ENCODE measurements at places on chromosomes 16 and 17. TPM values are rescaled to one million over a fixed set of nuclear protein-coding genes. Genes with fewer than 3 reads are reported as not detected.

Gene MYCBPAP
- 1.3 TPM for total RNA-seq

GRCh38 chr16:58027161-58027915, 1.8 kb downstream of the MMP15 start:
- DNase-seq: no peak

DNA sequence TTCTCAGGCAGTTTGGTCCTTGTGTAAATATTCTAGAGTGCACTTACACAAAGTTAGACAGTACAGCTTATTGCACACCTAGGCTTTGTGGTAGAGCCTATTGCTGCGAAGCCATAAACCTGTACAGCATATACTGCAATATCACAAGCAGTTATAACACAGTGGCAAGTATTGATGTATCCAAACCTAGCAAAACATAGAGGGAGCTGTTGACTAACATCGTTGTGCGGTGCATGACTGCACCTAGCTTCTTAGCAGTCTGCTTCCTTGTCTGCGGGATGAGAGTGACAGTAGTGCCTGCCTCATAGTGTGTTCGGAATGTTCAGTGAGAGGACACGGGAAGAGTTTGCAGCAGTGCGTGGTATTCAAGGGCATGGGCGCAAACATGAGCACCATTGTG, 78.9 kb downstream of the MPRIP start:
- no peak for DNase-seq

- DNase-seq: no peak
Observed at GRCh38 chr17:77564278-77564920, 394.1 kb upstream of the TNRC6C start.

GRCh38 chr16:2471653-2472487, 773 bp downstream of the NTN3 start:
- DNase-seq: no peak

DNA sequence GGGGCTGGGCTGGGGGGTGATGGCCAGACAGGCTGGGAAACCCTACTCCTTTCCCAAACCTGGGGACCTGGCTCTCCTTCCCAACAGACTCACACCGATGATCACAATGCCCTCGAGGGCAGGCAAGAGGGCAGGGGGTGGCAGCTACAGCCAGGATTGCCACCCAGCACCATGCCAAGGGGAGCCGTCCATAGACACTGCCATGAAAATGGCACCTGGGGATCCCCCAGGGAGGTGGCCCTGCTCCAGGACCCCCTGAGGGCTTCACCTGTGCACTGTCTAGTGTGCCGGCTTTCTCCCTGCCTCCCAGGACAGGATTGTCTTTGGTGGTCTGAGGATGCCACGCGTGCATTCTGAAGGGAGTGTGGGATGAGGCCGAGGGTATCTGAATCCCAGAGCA, 24.6 kb downstream of the RPH3AL start:
- no peak for DNase-seq

Gene ANKRD13B
- 7.9 TPM for total RNA-seq

DNA sequence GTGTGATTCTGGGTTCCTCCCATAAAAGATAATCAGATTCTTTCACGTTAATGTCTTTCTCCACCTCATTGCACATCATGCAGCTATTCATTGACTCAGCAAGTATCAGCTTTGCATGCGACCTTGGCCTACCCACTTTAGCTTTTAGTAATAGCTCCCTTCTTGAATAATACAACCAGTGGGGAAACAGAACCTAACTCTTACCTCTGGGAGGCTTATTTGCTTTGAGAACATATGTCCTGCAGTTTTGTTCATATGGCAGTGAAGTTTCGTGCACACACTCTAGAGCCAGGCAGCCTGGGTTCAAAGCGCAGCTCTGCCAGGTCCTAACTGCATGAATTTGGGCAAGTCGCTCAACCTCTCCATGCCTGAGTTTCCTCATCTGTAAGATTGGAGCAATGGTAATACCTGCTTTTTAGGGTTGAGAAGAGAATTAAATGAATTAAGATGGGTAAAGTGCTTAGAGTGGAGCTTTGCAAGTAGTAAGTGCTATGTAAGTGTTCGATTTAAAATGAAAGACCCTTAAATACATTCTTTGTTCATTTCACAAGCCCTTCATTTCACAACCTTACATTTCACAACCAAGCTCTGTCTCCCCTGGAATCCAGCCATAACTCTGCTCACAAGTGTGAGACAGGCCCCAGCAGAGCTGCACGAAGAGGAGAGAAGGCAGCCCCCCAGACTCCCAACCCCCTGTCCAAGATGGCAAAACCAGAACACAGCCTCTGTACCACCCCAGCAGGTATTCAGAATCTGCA, 29.3 kb downstream of the MAPT start:
- no peak for DNase-seq

DNA sequence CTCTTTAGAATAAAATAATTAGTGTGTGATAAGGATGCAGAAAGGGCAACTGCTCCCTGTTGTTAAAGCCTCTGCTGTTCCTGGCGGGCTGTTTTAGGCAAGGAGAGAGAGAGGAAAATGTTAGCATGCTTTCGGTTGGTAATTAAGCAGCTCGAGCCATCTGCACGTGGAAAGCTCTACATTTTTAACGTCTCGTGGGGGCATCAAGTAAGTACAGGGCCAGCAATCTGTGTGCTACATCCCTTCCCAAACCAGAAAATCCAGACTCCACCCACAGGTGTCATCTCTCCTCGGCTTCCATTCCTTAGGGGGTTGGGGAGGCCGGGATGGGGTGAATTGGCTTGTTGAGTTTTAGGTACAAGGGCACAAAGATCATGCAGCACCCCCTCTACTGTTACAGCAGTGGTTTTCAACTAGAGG, 62.4 kb upstream of the MARCHF10 start:
- DNase-seq: no peak

DNA sequence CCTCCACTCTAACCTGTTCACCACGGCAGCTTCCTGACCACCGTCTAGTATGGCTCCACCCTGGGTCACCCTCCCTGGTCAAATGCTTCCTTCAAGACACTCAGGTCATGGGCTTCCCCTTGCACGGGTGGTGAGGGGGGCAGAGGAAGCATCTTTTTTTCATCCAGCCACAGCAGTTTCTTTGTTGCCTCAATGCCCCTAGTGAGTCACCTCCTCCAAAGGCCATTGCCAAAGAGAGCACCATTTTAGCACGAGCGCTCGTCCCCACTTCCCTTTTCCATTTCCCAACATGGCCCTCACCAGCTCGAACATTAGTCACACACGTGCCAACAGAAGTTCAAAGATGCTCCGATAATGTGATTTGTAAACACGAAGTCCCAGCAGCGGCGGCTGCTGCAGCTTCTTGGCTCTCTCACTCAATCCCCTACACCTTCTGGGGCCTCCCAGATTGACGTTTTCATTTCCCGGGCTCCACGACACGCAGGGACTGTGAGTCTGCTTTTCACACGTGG, 134.6 kb downstream of the GAS7 start:
- no peak for DNase-seq

DNA sequence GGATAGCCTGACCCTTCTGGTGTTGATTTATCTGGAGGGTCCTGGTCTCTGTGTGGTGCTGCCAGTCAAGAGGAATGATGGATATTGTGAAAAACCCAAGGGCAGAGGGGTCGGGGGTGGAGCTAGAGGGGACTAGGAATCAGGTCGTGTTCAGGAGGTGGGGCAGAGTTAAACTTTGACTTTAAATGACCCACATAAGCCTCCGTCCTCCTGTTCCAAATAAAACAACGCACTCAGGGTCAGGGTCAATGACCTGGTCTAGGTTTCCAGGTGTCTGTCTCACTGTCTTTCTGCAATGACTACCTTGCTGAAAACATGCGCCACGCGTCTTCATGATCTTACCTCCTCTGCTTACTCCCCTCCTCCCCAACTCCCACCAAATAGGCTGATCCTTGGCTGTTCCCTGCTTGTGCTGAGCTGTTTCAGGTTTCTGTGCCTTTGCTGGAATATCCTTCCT, 14.7 kb downstream of the AOC3 start:
- DNase-seq: no peak

- DNase-seq: no peak
Observed at GRCh38 chr16:13633391-13633861, 286.5 kb upstream of the ERCC4 start.

Gene CCDC92B
- total RNA-seq: 0.13 TPM

- DNase-seq: no peak
Observed at GRCh38 chr17:956905-957304, 22.7 kb downstream of the NXN start.

DNA sequence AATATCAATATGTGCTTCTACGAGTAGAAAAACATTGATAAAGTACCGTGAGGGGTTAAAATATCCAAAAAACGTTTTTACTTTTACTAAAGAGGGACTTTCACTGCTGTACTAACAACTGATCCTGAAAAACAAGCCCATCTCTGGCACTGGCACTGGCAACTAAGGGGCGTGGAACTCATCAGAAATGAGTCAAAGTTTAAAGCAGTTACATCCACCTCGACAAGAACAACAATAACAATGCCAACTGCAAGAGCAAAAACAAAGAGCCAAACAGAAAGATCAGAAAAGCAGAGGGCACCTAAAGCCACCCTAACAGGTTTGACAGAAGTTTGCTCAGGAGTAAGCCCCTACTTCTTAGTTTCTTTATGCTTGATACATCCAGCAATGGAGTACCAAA, 13.1 kb downstream of the MBTPS1 start:
- no peak for DNase-seq

DNA sequence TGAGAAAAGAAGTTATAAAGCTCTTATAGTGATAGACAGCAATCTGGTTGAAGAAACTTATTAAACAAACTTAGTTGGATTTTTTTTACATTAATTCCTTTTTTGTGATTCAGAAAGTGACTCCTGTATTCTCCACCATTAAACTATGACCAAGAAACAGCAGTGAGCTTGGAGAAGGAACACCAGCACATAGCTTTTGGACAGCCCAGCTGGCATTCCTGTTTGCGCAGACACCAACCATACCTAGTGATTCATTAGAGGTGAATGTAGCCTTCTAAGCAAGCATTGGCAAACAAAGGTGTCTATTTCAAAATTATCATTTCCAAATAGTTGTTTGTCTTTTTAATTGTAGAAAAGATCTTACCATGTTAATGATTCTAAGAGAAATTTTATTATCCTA, 94.4 kb downstream of the STXBP4 start:
- DNase-seq: no peak

- no peak for DNase-seq
Observed at GRCh38 chr16:30521873-30522641, 4.3 kb downstream of the ZNF768 start.

Gene SNTB2
- total RNA-seq: 17.9 TPM

Gene ATP2A1
- total RNA-seq: 0.75 TPM

DNA sequence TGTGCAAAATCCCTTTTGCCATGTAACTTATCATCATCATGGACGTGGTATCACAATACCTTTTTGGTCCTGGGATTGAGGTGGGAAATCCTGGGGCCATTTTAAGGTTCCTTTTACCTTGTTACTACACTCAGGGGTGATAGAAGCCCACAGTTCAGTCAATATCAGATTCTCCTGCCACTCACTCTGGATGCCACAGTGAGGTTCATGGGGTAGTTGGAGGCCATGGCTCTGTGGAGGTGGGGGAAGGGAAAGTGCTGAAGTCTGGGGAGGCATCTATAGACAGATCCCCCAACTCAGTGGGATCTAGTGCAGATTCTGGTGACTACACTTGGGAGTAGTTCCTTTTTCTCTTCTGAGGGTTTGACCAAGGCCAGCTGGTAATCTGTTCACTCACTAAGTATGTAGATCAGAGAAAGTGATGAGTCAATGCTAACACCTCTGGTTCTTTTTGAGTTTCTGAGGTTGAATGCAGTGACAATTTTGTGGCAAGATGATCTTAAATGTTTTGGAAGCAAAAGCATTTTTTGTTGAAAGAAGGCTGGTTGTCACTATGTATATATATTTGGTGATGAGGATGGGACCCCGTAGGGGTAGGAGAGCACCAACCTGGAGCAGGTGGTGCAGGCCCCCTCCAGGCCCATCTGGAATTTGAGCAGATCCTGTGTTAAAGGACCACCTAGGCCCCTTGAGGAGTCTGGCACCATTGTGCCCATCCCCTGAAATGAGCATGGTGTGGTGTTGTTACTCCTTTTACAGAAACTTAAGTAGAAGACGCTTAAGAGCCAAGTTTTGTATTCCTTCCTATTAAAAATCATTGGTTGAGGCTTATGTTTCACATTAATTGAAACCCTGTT, 18.8 kb upstream of the IRF8 start:
- no peak for DNase-seq

DNA sequence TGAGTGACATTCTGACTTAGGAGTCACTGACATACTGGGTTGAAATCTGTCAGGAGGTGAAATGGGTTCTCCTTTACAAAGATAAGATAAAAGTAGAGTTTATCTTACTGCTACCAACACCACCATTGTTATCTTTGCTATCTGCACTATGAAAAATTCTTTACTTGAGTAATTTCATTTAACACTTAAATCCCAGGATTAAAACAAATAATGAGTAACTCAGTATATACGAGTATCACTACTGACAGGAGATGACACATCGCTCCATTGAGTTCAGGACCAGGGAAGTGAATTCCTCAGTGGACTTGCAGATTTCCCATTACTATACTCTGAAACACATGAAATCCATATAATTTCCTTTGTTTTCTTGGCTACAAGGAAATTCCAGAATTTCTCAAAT, 242.1 kb upstream of the NLRP1 start:
- no peak for DNase-seq

DNA sequence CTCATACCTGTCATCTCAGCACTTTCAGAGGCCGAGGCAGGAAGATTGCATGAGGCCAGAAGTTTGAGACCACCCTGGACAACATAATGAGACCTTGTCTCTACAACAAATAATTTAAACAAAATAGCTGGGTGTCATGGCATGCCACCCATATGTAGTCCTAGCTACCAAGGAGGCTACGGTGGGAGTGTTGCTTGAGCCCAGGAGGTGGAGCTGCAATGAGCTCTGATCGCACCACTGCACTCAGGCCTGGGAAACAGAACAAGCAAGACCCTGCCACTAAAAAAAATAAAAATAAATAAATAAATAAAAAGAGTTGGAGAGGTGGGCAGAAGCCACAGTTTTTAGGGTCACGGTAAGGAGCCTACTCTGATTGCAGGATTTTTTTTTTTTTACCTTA, 136.0 kb downstream of the TANC2 start:
- DNase-seq: no peak

Gene HLF
- 22.5 TPM for total RNA-seq

Gene DHRS7C
- not detected for total RNA-seq

- no peak for DNase-seq
Observed at GRCh38 chr17:79064026-79064425, 10.6 kb upstream of the ENGASE start.

GRCh38 chr16:543301-544164, 16.0 kb downstream of the CAPN15 start:
- DNase-seq: no peak

GRCh38 chr17:82116246-82116645, 18.2 kb upstream of the FASN start:
- DNase-seq: no peak

GRCh38 chr16:53064081-53064578, 9.3 kb downstream of the CHD9 start:
- no peak for DNase-seq
